GM04503 (cell line): ENCODE measurements at places on chromosomes 5 and 9.

- DNase-seq, result peak; percentile 24
These were observed 185.1 kb downstream of the RGS3 start for GRCh38 chr9:113648586-113648985.

DNA sequence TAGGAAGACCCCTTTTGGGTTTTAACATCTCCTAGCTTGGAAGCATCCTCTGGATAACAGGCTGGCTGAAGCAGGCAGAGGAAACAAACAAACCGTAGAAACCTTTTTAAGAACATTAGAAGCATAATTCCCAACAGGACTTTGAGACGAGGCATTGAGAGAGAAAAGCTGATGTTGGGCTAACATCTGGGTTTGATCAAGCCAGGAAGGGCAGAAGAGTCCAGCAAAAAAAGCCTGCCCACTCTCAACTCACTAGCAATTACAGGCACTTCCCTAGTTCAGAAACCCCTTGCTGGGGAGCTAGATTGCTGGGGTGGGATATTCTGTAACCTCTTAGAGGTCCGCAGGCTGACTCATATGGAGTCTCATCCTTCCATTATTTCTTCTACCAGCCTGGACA lies 75.4 kb upstream of the CTNNA1 start:
- DNase-seq, result no peak

- DNase-seq, result no peak
These were observed 90.3 kb downstream of the AP3B1 start for GRCh38 chr5:78204241-78204640.

DNA sequence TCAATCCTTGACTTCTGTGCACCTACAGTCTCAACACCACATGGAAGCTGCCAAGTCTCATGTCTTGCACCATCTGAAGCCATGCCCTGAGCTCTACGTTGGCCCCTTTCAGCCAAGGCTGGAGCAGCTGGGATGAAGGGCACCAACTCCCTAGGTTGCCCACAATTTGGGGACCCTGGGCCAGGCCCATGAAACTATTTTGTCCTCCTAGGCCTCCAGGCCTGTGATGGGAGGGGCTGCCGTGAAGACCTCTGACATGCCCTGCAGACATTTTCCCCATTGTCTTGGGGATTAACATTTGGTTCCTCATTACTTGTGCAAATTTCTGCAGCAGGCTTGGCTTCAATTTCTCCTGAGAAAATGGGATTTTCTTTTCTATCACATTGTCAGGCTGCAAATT lies 285.1 kb downstream of the DTWD2 start:
- DNase-seq, result no peak

GRCh38 chr9:107260437-107261081 lies 22.5 kb upstream of the RAD23B start:
- no peak for DNase-seq

DNA sequence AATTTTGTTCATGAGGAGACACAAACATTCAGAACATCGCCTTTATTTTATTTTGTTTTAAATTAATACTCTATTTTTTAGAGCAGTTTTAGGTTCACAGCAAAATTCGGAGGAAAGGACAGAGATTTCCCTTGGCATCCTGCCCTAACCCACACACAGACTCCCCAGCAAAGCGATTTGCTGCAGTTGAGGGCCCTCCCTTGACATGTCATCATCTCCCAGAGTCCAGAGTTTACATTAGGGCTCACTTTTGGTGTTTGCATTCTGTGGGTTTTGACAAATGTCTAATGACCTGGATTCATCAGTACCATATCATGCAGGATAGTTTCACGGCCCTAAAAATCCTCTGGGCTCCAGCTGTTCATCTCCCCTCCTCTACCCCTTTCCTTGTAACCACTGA lies 33.6 kb upstream of the COL5A1 start:
- no peak for DNase-seq

DNA sequence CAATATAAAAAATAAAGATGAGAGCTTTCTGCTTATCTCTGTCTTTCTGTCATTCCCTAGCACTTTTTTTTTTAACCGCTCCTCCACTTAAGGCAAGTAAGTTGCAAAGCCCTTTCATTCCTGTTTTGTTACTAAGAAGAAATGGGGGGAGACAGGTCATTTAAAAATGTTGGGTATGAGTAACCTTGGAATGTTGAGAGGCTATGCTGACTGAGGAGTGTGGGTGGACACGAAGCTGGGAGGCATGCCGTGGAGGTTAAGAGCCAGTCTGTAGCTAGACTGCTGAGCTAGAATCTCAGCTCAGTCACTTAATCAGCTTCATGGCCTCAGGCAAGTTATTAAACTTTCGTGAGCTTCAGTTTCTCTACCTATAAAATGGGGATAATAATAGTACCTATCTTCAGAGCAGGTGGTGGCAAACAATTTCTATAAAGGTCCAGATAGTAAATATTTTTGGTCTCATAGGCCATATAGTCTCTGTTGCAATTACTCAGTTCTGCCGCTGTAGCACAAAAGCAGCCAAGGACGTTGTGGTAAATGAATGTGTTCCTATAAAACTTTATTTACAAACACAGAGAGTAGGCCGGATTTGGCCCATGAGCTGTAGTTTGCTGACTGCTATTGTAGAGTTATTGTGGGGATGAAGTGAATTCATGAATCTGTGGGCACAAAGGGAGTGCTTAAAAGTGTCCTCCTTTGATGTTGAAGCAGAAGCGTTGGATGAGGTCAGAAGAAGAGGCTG lies 220.0 kb downstream of the GABBR2 start:
- peak; percentile 93 for DNase-seq

DNA sequence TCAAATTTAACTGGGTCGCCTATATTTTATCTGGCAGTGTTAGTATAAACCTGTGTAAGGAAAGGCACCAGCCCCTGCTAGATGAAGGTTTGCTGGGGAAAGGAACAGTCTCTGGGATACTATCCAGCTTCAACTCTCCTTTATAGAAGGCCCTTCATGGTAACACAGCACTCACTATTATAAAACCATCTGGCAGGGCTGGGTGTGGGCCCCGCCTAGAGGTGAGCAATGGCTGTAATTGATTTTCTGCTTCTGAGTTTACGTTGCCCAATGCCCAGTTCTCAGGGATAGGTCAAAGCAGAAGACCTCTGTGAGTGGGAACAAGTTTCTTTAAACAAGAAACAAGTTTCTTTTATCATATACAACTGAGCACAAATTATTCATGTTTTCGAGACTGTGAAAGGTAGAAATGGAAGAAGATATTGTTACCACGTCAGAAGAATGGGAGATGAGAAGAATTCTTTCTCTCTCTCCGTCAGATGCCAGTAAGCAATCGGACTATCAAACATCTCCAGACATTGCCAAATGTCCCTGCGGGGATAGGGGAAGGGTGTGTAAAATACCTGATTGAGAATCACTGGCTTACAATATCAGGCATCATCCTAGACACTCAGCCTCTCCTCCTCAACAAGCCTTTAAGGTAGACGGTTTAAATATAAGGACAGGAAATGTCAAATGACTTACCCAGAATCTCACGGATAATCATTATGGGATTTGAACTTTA lies 205.9 kb downstream of the PDZD2 start:
- no peak for DNase-seq

GRCh38 chr5:132915681-132916080 lies 42.2 kb downstream of the LEAP2 start:
- no peak for DNase-seq

- DNase-seq, result no peak
These were observed 368 bp downstream of the SURF1 start for GRCh38 chr9:133355881-133356357.

DNA sequence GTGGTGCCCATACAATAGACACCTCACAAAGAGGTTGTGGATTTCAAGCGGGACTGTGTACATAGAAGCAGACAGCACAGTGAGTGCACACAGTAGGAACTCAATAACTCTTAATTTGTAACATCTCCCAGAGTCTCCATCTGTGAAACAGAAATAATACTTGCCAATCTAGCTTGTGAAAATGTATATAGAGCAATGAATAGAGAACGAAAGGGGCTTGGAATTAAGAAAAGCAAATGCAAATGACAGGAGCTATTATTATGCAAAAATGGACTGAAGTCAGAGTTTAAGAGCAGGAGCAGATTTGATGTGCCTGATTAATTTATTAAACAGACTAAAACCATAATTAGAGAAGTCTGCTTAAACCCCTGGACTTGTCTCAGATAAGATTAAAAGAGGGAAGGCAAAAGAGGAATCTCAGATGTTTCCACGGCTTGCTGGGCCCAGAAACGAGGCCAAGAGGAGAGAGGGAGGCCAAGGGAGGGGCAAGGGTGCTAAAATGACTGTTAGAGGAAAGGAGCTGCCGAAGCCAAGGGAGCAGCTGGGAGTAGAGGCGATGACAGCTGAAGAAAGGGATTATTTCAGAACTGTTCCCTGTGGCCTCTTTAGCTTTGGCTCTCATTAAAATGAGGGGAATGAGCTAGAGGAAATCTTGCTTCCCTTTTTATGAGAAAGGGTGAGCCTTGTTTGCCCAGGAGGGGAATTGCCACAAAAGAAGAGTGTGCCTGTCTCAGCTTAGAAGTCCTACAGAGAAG lies 72.1 kb downstream of the FEM1C start:
- no peak for DNase-seq

GRCh38 chr9:23492126-23493002 lies 333.7 kb downstream of the ELAVL2 start:
- no peak for DNase-seq

DNA sequence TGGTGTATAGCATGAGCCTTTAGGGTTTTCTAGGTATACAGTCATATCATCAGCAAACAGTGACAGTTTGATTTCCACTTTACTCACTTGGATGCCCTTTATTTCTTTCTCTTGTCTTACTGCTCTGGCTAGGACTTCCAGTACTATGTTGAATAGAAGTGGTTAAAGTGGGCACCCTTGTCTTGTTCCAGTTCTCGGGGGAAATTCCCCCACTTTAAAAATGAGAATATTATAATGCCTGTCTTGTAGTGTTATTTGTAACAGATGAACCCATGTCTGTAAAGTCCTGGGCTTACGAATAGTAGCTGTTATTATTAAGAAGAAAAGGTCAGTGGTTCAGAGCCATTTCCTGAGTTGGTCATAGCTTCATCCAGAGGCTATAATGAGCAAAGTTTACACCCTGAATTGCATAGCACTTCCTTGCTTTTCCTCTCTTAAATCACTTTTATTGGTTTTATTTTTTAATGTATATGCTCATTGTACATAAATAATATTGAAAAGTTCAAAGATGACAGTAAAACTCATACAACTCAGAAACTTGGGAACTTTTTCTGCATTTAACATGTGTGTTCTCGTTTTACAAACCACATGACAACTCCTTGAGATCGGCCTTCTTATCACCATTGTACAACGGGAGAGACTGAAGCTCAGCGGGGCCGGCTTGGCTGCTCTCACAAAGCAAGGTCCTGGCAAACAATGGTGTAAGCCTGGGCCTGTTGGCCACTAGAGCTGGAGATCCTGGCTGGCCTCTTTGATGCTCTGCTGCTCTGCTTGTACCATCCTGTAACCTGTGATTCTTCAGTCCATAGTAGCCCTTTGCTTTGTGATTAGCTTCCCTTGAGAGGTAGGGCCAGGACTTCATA lies 85.2 kb downstream of the CYFIP2 start:
- no peak for DNase-seq

DNA sequence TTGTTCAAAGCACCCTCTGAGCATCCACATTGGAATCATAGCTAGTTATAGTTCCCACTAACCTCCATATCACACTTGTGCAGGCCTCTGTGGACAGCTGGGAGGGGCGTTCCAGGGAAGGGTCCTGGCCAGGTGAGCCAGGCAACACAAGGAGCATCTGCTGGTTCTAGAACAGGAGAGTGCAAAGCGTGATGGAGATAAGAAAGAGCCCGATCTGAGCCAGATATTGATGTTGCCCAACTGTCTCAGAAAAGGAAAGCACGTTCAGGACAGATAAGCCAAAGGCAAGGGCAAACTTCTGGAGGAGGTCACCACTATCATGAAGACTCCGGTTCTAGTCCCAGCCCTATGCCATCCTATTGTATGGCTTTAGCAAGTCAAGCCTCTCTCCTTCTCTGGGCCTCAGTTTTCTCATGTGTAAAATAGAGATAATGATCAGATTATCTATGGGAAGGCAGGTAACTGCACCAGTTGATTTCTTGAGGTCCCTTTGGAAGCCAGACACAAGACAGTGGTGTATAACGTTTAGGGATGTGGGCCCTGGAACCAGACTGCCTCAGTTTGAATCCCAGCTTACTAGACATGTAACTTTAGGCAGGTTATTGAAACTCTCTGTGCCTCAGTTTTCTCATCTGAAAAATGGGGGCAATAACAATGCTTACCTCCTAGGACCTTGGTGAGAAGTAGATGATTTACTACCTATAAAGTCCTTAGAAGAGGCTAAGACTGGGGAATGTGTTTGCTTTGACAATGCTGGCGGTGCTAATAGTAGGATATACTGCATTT lies 19.8 kb downstream of the GABBR2 start:
- DNase-seq, result no peak

DNA sequence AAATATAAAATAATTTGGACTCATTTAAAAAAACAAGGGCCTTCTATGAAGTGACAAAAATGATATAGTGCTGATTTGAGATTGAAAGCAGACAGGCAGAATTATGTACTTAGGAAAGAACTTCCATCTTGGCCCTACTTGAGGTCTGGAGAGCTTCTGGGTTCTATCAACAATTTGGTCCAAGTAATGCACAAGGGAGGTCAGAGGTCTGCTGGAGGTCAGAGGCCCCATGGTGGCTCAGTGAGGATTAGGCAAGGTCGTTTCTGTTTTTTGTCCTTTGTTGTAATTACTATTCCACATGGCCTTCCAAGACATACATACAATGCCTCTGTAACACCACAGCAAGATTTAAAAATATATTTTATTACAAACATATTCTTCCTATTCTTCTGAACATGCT lies 37.2 kb downstream of the NUDT12 start:
- DNase-seq, result no peak

- no peak for DNase-seq
These were observed 201.2 kb downstream of the NSG2 start for GRCh38 chr5:174246743-174247142.
